Liver (tissue), 10 donors: ENCODE measurements at places on chromosomes 16 and 17.
A peak's percentile ranks its signal among the peaks of the same experiment; 100 is the strongest.

DNA sequence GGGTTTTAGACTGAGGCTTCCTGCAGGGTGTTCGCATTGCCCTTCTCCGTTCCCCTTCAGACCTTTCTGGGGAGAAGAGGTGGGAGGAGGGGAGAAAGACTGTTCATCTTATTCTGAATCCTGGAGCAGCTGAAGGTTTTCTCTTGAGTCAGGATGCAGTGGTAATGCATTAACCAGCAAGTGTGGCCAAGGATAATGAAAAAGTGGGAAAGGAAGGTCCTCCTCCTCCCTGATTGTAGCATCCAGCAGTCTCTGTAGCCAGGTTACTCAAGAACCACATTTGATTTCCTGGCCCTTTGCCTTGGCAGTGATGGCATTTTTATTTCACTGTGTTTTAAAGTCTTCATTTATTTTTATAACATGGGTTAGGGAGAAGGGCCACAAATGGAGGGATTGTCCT is 59.1 kb downstream of the CYLD start:
- H3K27ac ChIP-seq, result no peak overlapping the region
- peaks cover 18% of the 10 kb centered on the region for H3K36me3 ChIP-seq
- no peaks in the 10 kb centered on the region for H3K4me1 ChIP-seq
- no peaks in the 10 kb centered on the region for H3K27me3 ChIP-seq
- no peak for DNase-seq

GRCh38 chr17:63455417-63455816 is 9.3 kb upstream of the CYB561 start:
- H3K4me1 ChIP-seq, result no peaks in the 10 kb centered on the region
- no peak for DNase-seq
- no peaks in the 10 kb centered on the region for H3K36me3 ChIP-seq
- H3K27me3 ChIP-seq, result no peaks in the 10 kb centered on the region
- H3K4me3 ChIP-seq, result no peak overlapping the region

DNA sequence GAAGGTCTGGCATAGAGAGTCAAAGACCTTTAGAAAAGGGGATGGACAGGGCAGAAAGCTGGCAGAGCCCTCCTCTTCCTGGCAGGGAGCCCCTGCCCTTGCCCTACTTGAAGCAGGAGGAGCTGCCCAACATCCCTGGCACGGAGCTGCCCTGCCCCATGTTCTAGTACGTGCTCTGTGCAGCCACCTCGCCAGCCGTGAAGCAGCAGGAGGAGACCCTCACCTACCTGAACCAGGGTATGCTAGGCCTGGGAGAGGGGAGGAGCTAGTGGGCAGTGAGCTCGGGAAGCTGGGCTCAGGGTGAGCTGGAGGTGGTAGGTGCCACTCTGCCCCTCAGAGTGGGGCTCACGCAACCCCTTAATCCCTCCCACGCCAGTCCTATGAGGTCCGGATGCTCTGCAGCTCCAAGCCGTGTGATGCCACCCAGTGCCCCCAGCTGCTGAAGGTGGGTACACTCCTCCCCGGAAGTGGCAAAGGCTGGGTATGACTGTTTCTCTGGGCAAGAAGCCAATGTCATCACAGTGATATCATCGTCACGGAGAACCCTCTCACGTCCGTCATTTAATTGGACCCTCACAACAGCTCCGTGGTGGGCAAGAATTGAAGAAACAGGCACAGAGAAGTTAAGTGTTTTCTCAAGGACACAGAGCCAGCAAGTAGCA is 12.7 kb upstream of the STAC2 start:
- H3K4me1 ChIP-seq, result peaks cover 8% of the 10 kb centered on the region
- no peaks in the 10 kb centered on the region for H3K36me3 ChIP-seq
- no peak for DNase-seq
- no peak overlapping the region for H3K27ac ChIP-seq

DNA sequence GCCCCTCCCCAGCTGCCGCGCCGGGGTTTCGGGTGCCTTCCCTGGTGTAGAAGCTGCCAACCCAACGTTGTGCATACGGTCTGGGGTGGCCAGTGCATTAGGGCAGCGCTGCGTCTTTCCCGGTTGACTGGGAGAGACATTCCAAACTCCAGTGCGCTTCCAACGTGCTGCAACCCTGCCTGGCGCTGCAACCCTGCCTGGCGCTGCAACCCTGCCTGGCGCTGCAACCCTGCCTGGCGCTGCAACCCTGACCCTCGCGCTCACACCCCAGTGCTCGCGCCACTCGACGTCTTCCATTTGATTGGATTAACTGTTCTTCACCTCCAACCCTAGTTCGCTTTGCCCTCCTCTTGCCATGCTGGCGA is 488 bp upstream of the HAP1 start:
- H3K4me3 ChIP-seq, result no peak overlapping the region
- DNase-seq, result no peak
- H3K36me3 ChIP-seq, result no peaks in the 10 kb centered on the region
- H3K27ac ChIP-seq, result no peak overlapping the region
- peaks cover 4% of the 10 kb centered on the region for H3K4me1 ChIP-seq

DNA sequence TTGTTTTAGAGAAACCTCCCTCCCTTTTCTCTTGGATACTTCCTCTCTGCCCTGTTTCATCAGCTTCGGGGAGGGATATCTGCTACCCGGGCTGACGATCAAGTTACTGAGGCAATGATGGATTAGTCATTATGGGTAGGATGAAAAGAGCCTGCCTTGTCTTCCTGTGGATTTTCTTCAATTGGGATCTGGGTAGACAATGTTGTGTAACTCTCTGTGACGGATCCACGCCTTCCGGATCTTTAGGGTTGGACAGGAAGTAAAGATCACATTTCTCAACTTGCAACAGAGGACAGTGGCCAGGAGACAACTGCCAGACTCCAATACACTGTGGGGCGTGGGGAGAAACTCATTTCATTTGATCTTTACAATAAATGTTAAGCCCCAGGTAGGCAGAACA is 11.3 kb upstream of the CHST6 start:
- H3K27ac ChIP-seq, result no peak overlapping the region
- no peaks in the 10 kb centered on the region for H3K36me3 ChIP-seq
- no peak overlapping the region for H3K4me3 ChIP-seq
- no peaks in the 10 kb centered on the region for H3K27me3 ChIP-seq
- H3K4me1 ChIP-seq, result no peaks in the 10 kb centered on the region
- DNase-seq, result no peak

DNA sequence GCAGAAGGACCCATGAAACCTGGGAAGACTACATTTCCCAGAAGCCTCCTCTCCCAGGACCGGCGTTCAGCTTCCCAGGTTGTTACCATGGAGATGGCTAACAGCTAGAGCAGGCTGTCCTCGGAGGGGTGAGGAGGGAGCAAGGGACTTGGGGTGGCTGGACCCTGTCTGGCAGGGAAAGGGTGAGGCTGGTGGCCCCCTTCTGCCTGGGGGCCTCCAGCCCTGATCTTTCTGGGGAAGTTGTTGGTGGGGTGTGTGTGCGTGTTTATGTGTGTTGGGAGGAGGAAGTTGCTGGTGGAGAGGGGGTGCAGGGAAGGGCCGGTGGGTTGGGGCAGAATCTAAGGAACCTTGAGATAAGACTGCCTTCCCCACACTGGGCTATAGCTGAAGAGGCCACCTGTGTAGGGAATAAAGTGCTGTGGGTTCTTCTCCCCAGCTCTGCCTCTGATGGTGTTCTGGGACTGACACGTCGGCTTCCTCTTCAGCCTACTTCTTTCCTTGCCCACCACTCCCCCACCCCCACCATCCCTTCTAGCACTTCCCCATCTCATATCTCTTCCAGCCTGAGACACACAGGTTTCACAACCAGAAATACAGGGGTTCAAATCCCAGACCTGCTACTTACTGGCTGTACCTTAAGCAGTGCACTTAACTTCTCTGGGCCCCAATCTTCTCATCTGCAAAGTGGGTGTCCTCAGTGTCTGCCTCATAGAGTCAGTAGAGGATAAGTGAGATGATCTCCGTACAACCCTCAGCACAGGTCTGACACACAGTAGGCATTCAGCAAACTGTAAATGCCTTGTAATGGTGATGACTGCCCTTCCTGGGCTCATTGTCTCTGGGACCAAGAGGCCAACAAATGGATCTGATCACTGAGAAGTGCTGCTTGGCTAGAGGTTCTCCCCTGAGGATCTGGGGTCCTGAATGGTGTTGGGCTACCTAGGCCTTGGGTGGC is at the start of gene DRC7:
DRC7 (plus strand) TSS at position 82 of the 955 bp plus-strand sequence. CDS start 3,144 bp downstream, outside the sequence.
- peak; percentile 69 for DNase-seq
- H3K4me1 ChIP-seq, result peaks cover 24% of the 10 kb centered on the region
- no peaks in the 10 kb centered on the region for H3K27me3 ChIP-seq
- peak within 1 kb of the TSS; percentile 45 for H3K27ac ChIP-seq
- peak within 1 kb of the TSS; percentile 29 for H3K4me3 ChIP-seq
- H3K36me3 ChIP-seq, result no peaks in the 10 kb centered on the region

- no peaks in the 10 kb centered on the region for H3K27me3 ChIP-seq
- H3K36me3 ChIP-seq, result peaks cover 63% of the 10 kb centered on the region
Measured at GRCh38 chr17:69088643-69089200, 28.0 kb upstream of the ABCA9 start.

DNA sequence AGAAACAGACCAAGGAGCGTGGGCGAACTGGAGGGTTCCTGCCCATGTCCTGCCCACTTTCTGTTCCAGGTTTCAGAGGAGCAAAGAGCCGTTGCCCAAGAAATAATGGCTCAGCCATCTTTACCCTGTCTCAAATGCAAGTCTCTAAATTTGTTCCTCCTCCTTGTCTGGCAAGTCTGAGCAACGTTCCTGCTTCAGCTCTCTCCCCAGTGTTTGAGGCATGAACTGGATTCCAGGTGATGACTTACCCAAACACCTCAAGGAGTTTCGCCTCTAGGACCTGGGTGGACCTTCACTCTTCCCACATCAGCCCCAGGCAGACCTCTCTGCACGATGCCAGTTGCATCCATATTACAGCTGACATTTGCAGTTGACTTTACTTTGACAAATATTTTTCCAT is 521.9 kb upstream of the HSBP1 start:
- no peak for DNase-seq
- no peaks in the 10 kb centered on the region for H3K36me3 ChIP-seq
- H3K27ac ChIP-seq, result no peak overlapping the region
- H3K4me3 ChIP-seq, result no peak overlapping the region
- H3K27me3 ChIP-seq, result no peaks in the 10 kb centered on the region

DNA sequence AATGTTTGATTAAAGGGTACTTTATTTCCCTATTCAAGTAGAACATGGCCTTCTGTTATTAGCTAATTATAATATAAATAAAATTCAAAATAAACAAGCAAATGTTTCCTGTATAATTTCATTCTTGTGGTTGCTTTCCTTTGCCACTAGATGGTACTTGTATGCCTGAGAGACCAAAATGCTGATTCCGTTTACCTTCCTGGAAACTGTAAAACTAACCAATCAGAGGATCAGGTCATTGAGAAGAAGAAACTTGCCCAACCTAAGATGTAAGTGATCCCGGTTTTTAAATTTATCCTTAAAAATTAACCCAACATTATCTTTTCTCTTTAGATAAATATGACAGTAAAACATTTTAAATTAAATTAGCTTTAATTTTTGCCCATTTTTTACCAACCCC is 8.1 kb upstream of the ABCA5 start:
- no peak overlapping the region for H3K27ac ChIP-seq
- no peaks in the 10 kb centered on the region for H3K4me1 ChIP-seq
- no peaks in the 10 kb centered on the region for H3K36me3 ChIP-seq

DNA sequence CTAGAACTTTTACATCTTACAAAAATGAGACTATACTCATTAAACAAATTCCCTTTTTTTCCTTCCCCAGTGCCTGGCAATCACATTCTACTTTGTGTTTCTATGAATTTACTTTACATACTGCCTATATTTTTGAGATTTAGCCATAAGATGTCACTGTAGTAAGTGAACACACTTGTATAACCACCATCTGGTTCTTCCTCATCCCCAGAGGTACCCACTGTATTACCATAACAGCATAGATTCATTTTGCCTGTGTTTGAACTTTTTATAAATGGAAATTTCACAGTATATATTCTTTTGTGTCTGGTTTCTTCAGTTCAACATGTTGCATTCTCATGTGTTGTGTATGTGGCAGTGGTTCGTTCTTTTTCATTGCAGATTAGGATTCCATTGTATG is 15.8 kb downstream of the CYB5B start:
- no peaks in the 10 kb centered on the region for H3K27me3 ChIP-seq
- H3K27ac ChIP-seq, result no peak overlapping the region
- H3K36me3 ChIP-seq, result peaks cover 2% of the 10 kb centered on the region
- no peak for DNase-seq
- H3K4me1 ChIP-seq, result peaks cover 7% of the 10 kb centered on the region
- no peak overlapping the region for H3K4me3 ChIP-seq

GRCh38 chr16:50685462-50686063 is 4.5 kb upstream of the SNX20 start:
- H3K36me3 ChIP-seq, result no peaks in the 10 kb centered on the region
- H3K27ac ChIP-seq, result no peak overlapping the region
- H3K4me3 ChIP-seq, result no peak overlapping the region
- no peak for DNase-seq

DNA sequence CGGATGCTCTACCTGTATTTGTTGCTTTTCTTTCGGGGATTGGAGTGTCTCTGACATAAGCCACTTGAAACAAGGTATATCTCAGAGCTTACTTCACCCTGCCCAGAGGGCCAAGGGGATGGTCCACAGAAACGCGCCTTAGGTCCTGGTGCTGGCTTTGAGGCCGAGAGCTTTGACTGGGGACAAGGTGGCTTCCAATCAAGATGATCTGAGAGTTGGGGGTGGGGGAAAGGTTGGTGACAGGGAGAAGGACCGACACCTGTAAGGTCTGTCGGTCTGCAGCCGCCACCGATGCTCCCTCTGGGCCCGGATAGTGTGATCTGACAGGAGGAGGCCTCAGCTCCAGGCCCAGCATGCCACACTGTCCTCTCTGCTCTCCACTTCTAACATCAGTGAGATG is 21.8 kb upstream of the SPATA32 start:
- DNase-seq, result no peak
- no peaks in the 10 kb centered on the region for H3K27me3 ChIP-seq
- H3K4me3 ChIP-seq, result no peak overlapping the region

DNA sequence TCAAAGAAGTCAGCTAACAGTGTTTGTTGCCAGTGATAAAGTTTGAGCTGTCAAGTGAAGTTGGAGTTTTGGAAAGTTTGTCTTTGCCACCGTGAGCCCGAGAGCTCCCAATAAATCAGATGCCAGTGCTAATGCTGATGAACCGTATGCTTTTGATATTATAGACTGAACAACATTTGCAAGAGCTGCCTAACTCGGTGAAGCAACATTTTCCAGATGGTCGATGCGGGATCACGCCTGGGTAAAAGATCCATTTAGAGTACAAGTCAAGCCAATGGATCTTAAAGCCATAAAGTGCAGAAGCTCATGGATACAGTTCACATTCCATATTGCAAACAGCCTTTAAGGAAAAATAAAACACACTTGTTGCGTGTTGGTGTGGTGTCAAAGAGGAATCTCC is 9.6 kb downstream of the BANP start:
- no peak overlapping the region for H3K27ac ChIP-seq
- H3K4me1 ChIP-seq, result peaks cover 9% of the 10 kb centered on the region
- H3K27me3 ChIP-seq, result no peaks in the 10 kb centered on the region
- no peak overlapping the region for H3K4me3 ChIP-seq
- DNase-seq, result no peak

GRCh38 chr17:51298508-51299371 is 38.4 kb downstream of the UTP18 start:
- no peak overlapping the region for H3K27ac ChIP-seq
- no peak overlapping the region for H3K4me3 ChIP-seq
- no peaks in the 10 kb centered on the region for H3K4me1 ChIP-seq

- H3K27me3 ChIP-seq, result no peaks in the 10 kb centered on the region
- H3K36me3 ChIP-seq, result peaks cover 20% of the 10 kb centered on the region
- no peak overlapping the region for H3K27ac ChIP-seq
- no peak overlapping the region for H3K4me3 ChIP-seq
Measured at GRCh38 chr17:55289106-55289446, 24.3 kb downstream of the HLF start.
